Activated CD4-positive, alpha-beta T cell treated with anti-CD3 and anti-CD28 coated beads, Interleukin-2, Interleukin-4, amounts not matched to agents 100 ng/mL and 50 ng/mL, durations not matched to agents 16 hours and 8 hours (primary cell): ENCODE measurements at places on chromosomes 5 and 9.

DNA sequence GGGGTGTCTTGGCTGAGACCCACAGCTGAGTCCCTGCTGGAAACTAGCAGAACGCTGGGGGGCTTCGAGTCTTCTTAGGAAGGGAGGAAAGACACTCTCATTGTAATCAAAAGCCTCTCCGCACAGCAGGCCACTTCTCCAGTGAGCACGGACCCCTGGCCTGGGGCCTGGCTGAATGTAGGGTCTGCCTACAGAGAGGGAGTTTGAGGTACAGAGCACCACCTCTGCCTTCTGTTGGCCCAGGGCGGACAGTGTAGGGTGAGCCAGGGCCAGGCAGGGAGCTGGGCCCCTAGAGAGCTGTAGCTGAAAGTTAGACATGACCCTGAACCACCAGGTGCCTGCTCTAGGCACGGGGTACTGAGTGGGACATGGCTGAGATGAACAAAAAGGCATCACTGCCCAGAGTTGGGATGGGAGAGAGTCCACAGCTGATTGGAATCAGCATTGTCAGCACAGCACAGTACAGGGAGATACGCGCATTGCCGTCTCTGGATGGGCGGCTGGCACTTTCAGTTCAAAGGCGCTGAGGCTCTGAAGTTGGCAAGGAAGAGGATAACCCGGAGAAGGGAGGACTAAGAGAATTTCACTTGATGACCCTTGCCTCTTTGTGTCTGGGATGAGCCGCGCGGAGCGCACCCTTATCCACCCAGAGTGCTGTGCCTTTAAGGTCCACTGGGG is 363 bp upstream of the SLC25A48 start:
- DNase-seq: no peak

- DNase-seq: no peak
These were observed 9.1 kb downstream of the EGFL7 start for GRCh38 chr9:136671646-136672430.

- DNase-seq: no peak
These were observed 44.1 kb downstream of the KCNV2 start for GRCh38 chr9:2761424-2761823.

DNA sequence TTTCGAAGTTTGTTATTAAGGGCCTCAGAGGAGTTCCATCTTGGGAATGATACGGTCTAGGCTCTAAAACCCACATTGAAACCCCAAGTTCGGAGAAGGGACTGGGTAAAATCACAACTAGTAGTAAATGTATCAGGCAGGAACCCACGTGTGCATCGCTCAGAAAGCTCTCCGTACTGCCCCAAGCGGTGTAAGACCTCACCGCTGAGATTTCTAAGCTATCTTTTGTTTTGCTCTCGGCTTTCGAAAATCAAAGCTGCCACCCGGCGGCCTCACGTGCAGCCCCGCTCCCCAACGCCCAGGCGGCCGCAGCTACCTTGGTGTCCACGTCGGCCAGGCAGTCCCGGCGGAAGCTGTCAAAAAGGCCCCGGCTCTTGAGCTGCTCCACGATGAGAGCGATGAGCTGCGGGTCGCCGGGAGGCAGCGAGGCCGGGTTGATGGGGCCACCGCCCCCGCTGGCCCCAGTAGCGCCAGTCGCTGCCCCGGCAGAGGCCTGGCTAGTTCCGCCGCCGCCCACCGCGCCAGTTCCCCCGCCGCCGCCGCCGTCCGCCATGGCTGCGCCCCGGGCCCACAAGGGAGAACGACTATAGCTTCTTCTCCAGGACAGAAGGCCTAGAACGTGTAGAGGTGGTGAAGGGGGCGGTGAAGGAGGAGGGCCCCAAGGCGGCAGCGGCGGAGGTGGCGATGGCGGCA is 420 bp downstream of the BOD1 start:
- DNase-seq: peak; percentile 77

DNA sequence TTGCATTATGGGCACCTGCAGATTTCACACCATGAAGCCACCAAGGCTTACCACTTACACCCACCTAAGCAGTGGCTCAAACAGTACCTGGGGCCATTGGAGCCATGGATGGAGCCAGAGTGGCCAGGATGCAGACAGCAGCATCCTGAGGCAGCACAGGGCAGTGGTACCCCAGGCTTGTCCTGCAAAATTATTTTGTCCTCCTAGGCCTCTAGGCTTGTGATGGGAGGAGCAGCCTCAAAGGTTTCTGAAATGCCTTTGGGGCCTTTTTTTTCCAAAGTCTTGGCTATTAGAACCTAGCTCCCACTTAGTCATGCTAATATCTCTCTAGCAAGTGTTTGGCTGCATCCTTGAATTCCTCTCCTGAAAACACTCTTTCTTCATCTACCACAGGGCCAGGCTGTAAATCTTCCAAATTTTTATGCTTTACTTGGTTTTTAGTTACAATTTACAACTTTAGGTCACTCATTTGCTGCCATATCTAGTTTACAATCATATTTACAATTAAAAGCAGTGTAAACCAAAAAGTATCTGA is 15.7 kb downstream of the TMC1 start:
- no peak for DNase-seq

DNA sequence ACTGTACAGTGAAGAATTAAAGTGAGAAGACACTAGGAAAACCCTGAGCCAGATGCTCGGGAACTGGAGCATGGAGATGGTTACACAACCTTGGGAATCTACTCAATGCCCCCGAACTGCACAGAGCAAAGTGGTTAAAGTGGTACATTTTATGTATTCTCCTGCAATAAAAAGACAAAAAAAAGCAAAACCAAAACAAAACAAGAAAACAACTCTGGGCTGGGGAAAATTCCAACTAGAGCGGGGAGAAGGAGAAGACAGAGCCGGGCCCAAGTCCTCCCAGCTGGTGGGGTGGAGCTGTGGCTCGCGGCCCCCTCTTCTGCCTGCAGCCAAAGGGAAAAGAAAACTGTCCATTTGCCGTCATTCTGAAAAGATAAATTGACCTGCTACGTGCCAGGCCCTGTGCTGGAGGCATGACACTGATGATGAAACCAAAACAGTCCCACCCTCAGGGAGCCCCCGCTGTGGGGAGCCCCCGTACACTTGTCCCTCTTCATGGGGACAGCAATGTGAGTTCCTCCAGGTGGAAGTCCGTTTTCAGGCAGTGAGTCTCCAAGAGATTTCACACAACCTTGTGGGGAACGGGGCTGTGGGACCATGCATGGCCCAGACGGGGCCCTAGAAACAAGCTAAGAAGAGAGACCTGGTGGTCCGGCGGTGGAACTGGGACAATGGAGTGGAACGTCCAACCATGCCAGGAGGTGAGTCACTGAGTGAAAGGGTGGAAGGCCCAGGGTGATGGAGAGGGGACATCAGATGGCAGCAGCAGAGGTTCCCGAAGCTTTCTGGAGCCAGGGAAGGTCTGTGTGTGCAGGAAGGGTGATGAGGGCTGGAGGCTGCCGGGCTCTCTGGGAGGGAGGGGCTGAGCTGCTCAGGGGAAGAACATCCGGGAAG is 114.8 kb upstream of the COL5A1 start:
- no peak for DNase-seq

DNA sequence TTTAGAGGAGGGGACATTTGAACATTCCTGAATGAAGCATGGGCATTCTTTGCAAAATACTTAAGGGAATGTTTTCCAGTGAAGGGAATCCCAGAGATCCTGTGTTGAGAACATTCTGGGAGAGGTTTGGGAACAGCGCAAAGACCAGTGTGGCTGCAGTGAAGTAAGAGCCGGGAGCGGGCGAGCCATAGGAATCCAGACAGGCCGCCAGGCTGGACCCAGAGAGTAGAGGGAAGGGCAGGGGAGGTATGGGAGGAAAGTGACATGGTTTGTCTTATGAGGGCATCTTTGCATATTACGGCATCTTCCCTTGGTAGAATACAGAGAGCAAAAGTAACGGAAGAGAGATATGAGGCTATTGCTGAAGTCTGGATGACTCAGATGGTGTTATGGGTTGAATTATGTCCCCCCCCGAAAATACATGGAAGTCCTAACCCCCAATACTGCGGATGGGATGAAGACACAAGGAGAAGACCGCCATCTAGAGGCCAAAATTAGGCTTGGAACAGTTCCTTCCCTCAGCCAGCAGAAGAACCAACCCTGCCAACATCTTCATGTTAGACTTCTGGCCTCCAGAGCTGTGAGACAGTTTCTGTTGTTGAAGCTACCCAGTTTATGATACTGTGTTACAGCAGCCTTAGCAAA is 268.2 kb downstream of the MAST4 start:
- DNase-seq: peak; percentile 13

DNA sequence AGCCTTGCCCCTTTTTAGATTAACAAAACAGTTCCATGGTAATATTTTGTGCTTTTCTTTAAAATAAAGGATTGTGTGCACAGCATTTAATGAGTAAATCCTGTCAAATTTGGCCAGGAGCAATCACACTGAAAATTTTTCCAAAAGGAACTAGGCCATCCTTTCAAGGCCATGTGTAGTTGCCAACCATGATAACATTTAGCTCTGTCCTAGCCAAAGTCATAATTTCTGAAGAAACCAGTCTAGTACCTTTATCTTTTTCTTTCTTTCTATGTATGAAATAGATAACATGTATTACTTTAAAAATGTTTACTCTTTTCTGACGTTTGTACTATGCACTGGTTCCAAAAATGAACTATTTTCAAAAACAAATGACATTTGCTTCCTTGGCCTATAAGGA is 143.7 kb downstream of the PBX3 start:
- DNase-seq: no peak

GRCh38 chr5:158349987-158350386 is 491.0 kb upstream of the CLINT1 start:
- DNase-seq: no peak

DNA sequence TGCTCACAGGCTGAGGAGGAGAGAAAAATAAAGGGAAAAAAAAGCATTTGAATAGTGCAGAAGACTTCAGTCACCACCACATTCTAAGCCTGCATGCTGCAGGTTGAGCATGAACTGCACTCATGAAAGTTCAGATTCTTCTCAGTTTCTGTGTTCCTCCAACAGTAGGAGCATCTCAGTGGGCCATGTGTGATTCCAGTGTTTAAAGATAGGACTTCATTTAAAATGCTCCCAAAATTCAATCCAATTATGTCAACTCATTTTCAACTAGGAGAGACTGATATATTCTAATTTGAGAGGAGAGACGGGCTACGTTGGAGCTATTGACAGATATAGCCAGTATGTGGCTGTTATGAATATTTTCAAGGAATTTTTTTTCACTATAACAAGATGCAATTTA is 186.8 kb downstream of the HCN1 start:
- no peak for DNase-seq

- no peak for DNase-seq
These were observed 27.7 kb downstream of the LHX3 start for GRCh38 chr9:136177224-136177623.

DNA sequence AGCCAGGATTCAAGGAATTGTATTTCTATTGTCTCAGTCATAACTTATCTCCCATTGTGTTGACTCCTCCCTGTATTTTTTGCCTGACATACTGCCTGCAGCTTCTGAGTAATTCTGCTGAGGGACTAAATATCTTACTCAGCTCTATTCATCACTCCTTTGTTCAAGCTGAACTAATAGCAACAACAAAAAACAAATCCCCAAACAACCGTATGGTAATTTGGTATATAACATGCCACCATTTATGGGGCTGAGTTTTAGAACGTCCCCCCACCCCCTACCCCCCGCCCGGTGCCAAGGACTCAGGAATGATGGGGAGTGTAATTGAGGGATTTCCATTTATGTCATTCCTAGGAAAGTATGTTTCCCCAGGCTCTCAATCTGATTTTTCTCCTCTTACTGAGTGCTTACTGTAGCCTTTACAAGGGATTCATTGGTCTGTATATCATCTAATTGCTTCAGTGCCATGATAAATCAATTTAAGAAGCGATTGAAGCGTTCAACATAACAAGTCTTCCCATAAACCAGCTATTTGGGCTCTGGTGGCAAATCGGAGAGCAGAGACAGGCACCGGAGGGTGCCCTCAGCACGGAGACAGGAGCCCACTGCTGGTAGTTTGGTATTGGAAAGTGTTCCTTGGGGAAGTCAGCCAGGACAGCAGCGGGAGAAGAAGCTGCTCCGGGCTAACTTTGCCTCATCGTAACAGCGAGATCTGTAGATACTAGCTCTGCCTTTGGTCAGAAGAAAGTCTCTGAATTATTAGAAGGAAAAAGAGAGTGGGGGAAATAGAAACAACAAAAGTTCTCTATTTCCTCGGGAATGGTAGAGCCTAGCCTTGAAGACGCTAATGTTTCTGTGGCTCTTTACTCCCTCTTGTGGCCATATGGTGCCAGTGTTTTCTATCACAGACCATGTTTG is 40.7 kb upstream of the HSD17B4 start:
- peak; percentile 80 for DNase-seq

GRCh38 chr9:82670000-82670399 is 392.9 kb downstream of the RASEF start:
- DNase-seq: no peak

GRCh38 chr5:25090275-25090674 is 445.5 kb upstream of the CDH10 start:
- no peak for DNase-seq

- DNase-seq: no peak
These were observed 3.2 kb downstream of the CEL start for GRCh38 chr9:133065070-133065388.

GRCh38 chr5:141476132-141476911 is 556 bp downstream of the PCDHGC3 start:
- DNase-seq: no peak

DNA sequence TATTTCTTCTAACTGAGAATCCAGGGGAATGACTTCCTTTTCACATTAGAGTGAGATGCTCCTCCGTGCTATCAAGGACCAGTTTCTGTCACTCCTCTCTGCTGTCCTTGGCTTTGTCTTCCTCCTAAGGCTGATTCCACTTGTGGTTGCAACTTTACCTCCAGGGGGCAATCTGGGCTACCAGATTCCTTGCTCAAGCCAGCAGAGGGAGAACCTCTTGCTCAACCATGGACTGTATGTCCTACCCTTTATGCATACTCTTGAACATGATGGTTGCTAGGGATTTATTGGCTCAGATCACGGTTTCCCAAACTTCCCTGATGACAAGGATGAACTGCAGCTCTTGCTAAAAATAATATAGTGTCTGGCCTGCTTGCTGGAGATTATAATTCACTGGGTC is 24.0 kb downstream of the NNT start:
- DNase-seq: no peak

DNA sequence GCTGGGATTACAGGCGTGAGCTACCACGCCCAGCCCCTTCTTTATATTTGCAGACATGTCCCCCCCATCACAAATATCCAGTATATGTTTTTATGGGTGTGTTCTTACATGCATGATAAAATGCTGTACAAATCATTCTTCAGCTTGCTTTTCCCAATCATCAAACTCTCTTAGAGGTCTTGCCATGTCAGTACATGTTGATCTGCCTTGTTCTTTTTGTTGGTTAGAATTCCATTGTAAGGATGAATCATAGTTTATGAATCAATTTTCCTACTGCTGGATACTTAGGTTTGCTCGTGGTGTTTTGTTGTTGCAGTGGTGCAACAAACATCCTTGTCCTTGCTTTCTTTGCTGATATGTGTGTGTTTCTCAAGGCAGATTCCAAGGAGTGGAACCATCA is 79.9 kb upstream of the NEURL1B start:
- DNase-seq: no peak

GRCh38 chr5:9183992-9184391 is 361.9 kb downstream of the SEMA5A start:
- no peak for DNase-seq

- no peak for DNase-seq
These were observed 50.5 kb downstream of the PSD2 start for GRCh38 chr5:139845846-139846681.
